ENCODE measurements at places on chromosomes 12 and 14.

GRCh38 chr12:123942911-123943648, 29.6 kb downstream of the CCDC92 start:
- no peak for DNase-seq

DNA sequence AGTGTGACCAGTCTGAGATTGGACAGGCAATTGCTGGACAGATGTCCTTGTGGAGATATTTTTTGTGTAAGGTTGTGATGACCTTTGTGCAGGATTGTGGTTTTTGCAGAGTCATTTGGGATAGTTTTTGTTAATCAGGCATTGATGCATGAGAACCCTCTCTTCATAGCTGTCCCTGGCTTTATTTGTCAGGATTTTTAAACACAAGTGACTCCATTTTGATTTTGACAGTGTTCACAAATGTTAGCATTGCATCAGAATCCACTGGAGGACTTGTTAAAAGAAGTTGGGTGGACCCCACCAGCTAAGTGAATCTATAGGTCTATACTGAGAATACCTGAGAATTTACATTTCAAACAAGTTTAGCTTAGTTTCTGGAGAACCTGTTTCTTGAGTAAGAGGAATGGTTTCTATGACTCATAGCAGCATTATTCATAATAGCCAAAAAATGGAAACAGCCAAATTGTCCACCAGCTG, 11.8 kb downstream of the FNTB start:
- no peak for DNase-seq

DNA sequence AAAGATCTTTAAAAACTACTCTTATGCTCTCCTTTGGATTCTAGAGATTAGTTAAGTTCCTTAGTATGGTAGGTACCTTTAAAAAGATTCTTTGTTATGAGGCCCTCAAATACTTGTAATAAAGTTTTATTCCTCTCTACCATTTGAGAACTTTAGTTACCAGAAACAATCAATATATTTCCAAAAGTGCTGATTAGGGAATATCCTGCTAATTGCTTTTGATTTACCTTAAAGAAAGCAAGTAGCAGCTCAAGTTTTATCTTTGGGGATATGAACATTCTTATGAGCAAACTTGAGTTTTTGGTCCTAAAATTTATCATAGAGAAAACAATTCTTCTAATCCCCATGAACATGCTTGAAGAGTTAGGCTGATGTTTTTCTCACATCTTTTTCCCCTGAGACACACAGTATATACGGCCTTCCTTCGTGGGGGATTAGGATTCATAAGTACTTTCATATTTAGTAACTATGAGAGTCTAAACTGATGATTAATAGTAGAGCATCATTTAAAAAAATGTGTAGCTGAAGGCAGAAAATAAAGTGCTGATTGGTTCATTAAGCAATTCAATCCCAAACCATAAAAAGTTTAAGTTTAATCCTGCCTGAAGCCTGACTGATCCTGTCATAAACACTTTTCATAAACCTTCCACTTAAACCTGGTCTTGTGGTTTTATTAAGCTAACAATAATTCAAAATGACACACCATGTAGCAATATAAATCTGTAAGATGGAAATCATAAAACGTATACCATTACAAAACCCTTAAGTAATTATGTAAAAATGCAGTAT, 380.5 kb upstream of the FBXO33 start:
- no peak for DNase-seq

DNA sequence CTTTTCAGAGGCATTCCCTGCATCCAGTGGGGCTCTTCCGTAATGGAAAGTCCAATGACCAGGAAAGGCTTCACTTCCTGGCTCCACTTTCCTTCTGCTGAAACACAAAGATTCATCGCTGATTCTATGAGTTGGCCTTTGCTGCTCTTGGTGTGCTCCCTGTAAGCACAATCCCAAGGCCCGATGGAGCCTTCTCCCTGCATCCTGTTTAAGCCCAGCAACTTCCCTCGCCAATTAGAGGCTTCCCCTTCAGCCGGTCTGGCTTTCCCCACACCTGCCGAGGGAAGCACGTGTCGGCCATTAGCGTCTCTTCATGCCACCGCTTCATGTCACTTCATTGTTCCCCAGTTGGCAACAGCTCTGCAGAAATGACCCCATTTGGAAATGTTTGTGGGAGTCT, 693.9 kb downstream of the MED13L start:
- no peak for DNase-seq

- no peak for DNase-seq
Observed at GRCh38 chr12:92938018-92938417, 8.9 kb upstream of the EEA1 start.

- DNase-seq, result peak; percentile 86
Observed at GRCh38 chr14:58199726-58200479, at the start of gene ACTR10. Gene ACTR10 (plus strand): TSS chr14:58200149. CDS start chr14:58200218, 69 bp downstream.

GRCh38 chr14:101056446-101056845, 152.9 kb upstream of the RTL1 start:
- no peak for DNase-seq

GRCh38 chr14:49767270-49767570, 733 bp upstream of the KLHDC2 start:
- DNase-seq, result no peak
